ENCODE measurements at places on chromosomes 2 and 18.

DNA sequence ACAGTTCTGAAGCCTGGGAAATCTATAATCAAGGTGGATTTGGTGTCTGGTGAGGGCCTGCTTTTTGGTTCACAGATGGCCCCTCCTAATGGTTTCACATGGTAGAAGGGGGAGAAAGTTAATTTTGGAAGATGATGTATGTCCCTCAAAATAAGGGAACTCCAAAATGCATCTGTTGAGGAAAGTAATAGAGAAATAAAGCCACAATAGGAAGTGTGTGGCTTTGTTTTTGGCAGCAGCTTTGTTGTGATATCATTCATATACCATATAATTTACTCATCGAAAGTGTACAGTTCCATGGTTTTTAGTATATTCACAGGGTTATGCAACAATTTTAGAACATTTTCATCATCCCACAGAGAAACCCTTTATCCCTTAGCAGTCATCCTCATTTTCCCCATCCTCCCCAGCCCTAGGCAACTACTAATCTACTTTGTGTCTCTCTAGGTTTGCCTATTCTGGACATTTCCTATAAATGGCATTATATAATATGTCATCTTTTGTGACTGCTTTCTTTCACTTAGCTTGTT lies 274.0 kb upstream of the FAM98A start:
- DNase-seq = no peak

GRCh38 chr2:47119001-47119400 lies 36.1 kb downstream of the STPG4 start:
- DNase-seq = no peak

DNA sequence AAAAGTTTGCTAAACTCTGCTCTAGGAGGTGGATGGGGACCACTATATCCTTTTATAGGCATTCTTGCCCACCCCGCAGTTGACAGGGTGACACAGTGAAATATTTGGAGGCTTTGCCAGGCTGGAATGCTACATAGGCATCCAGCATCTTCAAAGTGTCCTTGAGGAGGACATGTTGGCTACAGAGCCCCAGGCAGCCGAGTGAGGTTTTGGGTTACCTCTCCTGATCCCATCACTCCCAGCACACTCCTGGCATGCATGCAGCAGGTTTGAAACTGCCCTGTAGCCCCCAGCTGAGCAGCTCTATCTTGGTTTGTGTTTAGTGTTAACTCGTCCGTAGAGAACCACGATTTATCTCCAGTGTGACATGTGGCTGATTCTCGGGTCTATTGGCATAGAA lies 7.3 kb downstream of the FOSL2 start:
- DNase-seq = no peak

DNA sequence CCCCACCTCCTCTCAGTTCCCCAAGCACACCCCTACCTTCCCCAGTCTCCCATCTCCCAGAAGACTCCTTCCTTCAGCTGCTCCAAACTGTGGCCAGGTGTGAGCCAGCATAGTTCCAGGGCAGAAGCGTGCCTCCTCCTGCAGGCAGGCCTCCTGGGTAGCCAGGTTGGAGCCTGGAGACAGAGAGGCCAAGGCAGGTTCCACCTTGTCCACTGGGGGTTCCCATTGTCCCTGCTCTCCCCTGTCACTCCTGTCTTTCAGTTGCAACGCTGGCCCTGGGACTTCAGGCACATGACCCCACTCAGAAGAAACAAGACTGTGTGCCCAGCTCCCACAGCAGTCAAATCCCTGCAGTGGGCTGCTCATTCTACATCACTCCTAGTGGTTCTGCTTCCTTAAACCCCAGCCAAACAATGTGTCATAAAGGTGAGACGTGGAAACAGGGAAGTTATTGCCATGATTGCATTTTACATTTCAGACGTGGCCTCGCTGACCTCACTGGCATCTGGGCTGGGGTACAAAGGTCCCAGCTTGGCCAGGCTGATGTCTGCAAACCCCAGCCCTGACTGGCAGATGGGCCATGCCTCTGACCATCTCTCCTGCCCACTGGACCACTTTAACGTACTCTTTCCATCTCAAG lies 96.5 kb upstream of the BOD1L2 start:
- no peak for DNase-seq

DNA sequence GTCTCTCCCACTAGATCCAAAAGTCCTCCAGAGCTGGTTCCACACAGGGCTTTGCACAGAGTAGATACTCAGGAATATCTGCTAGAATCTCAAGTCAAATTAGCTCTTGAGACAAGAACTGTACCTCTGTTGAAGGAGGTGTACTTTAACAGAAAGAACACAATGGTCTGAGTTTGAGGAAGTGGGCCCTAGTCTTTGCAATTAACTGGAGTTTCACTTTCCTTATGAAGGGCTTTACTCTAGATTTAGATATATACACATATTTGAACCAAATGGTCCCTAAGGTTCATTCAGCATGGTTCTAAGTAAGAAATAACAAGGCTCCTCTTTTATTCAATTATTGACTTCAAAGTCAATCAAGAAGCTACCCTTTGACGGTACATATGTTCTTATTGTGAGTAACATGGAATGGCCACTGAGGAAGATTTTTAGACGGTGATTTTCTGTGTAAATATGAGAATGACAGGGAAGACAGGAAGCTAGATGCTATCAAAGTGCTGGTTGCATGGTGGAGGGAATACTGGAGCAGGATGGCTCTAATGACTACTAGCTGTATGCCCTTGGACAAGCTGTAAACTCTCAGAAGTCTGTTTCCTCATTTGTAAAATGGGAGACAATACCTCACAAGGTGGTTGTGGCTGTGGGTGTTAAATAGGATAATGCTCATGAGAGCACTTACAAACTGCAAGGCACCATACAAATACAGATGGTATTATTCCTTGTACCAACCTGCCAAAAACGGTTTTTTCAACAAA lies 73.5 kb upstream of the SERTAD2 start:
- no peak for DNase-seq

DNA sequence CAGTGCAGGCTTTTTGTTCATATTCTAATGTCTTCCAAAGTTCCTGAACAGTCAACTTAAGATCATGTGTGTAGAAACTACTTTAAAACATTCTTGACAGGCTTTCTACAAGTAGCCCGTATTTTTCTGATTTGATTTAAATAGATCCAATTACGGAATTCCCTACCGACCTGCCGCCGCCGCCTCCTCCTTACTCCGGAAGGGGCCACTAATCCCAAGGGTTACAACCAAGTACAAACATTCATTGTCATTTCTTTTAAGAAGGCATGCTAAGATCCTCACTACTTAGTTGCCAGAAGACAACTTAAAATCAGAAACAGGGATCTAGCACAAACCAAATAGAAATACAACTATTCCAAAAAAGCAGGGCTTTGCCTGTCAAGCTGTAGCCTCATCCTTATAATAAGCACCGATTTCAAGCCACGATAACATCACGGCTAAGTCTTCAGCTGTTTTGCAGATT lies 784 bp downstream of the WDR33 start:
- DNase-seq = no peak

DNA sequence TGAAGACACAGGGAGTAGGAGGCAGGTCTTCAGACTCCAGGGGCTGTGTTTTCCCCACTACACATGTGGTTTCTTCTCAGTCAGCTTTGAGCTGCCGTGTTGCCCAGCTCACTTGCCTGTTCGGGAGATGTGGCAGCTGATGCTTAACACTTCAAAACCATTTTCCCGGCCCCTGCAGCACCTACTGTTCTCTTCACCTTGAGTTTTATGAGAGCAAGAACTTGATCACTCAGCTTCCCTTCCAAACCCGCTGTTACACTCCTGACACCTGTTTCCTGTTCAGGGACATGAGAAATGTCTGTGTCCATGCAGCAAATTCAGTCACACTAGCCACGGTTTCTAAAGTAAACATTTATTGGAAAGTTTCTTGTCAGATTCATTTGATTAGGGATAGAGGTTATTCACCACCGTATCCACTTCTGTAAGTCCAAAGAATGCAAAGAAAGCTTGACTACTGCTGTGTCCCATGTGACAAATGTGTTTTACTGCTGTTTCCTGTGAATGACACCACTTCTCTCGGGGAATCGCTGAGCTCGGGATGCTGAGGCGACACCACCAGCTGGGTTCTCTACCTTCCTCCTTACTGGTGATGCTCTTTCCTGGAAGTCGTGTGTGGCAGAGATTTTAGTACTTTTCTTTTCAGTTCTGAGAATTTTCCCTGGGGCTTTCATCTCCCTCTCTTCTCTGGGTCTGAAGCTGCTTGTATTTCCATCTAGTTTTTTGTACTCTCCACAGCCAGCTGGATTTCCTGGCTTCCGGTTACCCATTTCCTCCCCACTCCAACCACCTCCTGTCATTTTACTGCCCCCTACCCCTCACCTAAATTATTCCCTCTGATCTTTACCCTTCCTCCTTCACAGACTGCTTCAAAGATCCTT lies 91.7 kb downstream of the KLF7 start:
- no peak for DNase-seq

- no peak for DNase-seq
Observed at GRCh38 chr2:33785201-33786106, 186.4 kb upstream of the FAM98A start.
